ENCODE measurements at places on chromosomes 7 and 10. TPM values are rescaled to one million over a fixed set of nuclear protein-coding genes. Genes with fewer than 3 reads are reported as not detected.

Gene HYAL4
- total RNA-seq: not detected

Gene TRIM56
- 38.2 TPM for total RNA-seq

Gene RAMP3
- 45.5 TPM for total RNA-seq

Gene SPDYE8
- not detected for total RNA-seq

Gene IKZF1
- total RNA-seq: 11.9 TPM

Gene MOGAT3
- not detected for total RNA-seq
